Cortex of kidney (tissue), 1 donor: ENCODE measurements at places on chromosomes 7 and 10.

DNA sequence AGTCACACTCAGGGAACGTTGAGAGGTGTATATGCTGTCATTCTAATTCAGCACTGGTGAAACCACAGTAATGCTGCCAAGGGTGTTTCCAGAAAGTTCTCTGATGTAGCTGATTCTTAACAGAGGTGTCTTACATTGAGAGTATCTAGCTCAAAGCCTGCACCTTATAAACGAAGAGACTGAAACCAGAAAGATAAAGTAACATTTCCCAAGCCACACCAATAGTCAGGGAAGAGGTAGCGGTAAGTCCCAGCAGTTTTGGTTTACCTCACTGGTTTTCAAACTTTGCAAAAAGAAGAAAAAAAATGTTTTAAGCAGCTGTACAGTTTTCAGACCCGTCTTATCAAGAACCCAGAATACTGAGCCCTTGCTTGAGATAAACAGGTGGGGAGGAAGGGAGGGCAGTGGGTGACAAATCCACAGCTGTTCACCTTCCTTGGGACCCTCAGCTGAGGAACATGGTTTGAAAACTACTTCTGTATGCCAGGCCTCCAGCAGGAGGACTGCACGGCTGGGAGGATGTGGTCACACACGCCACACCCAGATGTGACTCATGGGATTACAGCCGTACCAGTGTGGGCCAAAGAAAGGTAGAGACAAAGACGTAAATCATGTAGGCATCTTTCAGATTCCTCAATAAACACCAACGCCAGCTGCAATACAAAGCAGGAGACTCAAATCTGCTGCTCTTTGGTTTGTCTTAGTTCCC is 63.9 kb upstream of the GSDME start:
- no peak for DNase-seq

GRCh38 chr10:43985941-43986340 is 337.3 kb upstream of the ZNF32 start:
- DNase-seq = no peak

DNA sequence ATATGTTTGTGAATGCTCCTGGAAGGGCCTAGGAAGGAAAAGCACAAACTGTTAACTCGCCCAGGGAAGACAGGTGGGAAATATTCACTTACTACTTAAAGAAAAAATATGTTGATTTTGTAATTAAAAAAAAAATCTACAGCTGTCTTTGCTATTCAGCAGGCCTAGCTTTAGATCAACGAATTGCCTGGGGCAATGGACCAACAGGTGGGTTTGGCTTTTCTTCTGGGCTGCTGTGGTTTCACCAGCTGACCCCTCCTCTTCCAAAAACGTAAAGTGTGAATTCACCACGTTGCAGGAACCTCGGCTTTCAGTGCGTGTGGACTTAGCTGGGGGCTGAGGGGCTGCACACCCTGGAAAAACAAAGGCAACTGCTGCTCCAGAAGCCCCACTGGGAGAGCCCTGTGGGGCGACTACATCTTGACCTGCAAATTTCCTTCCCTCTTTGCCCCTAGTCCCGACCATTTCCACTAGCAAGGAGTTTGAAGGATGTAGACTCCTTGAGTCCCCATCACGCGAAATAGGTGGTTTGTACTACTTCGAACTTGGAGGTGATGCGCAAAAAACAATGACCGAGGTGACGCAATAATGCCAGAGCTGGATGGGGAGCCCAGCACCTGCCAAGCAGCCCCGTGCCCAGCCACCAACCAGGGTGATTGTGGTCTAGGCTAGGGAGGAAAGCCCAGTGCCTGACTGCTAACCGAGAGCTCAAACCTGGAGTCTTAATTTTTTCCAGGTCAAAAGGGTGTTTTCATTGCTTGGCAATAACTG is 7.4 kb downstream of the PRLHR start:
- no peak for DNase-seq

GRCh38 chr10:87531908-87532622 is 27.4 kb downstream of the MINPP1 start:
- no peak for DNase-seq

- DNase-seq = no peak
Observed at GRCh38 chr7:50663396-50664102, 98.3 kb upstream of the DDC start.

DNA sequence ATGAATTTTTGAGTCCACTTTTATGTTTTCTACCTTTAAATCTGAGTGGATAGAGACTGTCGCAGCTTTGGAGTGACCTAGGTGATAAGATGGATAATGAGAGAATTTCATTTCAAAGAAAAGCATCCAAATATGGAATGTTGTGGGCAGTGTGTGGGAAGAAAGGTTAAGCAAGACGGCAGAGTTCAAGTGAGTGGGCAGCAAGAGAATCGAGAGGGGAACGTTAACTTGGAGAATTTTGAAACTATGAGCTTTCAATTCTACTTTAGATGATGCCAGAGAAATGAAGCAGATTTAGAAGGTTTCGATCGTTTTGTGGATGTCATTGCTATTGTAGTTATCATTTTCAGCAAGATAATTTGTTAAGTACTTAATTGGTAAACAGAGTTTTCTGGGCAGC is 73.0 kb downstream of the XRCC2 start:
- DNase-seq = no peak

GRCh38 chr10:77138541-77138940 is 499.1 kb downstream of the KCNMA1 start:
- no peak for DNase-seq

GRCh38 chr10:112221545-112221944 is 38.0 kb upstream of the GPAM start:
- DNase-seq = no peak

DNA sequence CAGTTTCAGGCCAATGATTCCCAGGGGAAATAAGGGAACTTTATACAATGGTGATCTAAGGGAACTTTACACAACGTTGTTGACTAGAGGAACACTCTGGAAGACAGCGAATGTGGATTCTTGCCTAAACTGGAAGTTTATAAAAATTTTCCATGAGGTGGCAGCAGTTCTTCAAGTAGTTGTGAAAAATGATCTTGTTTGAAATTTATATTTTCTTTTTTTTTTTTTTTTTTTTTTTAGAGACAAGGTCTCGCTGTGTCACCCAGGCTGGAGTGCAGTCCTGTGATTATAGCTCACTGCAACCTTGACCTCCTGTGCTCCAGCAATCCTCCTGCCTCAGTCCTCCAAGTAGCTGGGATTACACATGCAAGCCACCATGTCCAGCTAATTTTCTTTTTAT is 32.1 kb upstream of the GTF2I start:
- DNase-seq = no peak
